NCI-H1092 (cell line): ENCODE measurements at places on chromosomes 12 and 14.

DNA sequence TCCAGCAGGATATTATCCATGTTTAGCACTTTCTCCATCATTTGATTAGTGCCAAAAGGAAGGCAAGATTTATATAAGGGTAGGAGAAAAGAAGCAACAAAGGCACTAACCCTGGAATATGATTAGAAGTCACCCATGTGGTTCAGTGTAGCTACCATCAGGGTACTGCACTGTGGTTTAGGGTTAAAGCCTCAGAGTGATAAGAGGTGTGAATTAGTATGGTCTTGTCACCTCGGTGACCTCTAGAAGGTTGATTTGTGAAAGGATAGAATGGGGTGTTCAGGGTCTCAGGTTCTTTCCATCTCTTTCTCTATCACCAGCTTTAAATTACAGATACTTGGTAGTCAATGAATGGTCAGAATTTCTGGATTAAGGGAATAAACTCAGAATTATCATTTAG is 103.0 kb upstream of the TMTC2 start:
- no peak for DNase-seq

- no peak for DNase-seq
Measured at GRCh38 chr14:93150227-93151208, 34.2 kb downstream of the MOAP1 start.

- no peak for DNase-seq
Measured at GRCh38 chr14:56608689-56609088, 29.1 kb downstream of the TMEM260 start.

- peak; percentile 50 for DNase-seq
Measured at GRCh38 chr14:21069388-21070082, 569 bp upstream of the ARHGEF40 start.

- DNase-seq, result no peak
Measured at GRCh38 chr12:106566771-106567170, 16.0 kb upstream of the RFX4 start.

DNA sequence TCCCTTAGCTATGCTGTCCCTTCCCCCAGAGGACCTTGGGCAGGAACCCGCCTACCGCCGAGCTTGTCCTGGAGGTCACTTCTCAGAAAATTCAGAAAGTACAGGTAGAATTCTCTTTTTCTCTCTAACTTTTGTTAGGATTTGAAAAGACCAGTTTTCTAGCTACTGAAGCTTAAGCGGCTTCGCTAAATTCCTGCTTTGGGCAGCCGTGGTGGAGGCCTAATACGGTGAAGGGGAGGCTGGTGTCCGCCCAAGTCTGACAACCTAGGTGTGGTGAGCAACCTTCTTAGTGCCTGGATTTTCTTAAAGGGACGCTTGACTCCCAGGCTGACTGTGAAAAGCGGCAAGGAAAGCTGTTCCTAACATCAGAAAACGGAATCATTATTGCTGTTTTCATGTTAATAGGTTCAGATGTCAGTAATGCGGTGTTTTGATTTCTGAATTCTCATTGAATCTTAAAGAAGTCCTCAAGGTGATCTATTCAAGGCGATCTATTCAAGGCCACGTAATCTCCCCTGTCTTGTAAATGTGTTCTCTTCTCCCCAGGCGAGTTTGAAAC is 835 bp downstream of the FGD4 start:
- DNase-seq, result no peak

DNA sequence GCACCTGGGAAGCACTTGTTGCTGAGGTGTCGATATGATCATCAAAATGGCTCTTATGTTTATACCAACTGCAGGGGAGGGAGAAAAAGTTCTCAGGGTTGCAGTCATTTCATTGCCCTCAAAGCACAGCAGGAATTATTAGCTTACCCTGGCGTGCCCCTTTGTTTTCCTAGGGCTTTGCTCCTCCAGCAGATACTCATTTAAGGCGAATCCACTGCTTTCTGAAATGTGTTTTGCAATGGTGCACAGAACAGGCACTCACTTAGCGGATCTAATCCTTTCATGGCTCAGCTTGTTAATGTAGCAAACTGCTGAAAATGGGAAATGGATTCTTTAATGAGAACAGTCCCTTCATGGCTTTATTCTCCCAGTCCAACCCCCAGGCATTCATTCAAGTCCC is 76.7 kb downstream of the NKX2-1 start:
- DNase-seq, result no peak

DNA sequence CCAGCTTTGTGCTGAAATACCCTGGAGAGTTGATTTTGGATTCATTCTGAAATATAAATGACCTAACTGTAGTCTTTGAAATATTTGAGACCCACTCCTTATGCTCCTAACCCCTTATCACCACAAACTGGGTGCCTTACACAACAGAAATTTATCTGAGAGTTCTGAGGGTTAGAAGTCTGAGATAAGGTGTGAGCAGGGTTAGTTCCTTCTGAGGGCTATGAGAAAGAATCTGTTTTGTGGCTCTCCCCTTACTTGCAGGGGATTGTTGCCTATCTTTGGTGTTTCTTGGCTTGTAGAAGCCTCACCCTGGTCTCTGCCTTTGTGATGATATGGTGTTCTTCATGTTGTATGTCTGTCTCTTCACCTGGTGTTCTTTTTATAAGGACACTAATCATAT is 91.7 kb downstream of the DERA start:
- DNase-seq, result no peak

DNA sequence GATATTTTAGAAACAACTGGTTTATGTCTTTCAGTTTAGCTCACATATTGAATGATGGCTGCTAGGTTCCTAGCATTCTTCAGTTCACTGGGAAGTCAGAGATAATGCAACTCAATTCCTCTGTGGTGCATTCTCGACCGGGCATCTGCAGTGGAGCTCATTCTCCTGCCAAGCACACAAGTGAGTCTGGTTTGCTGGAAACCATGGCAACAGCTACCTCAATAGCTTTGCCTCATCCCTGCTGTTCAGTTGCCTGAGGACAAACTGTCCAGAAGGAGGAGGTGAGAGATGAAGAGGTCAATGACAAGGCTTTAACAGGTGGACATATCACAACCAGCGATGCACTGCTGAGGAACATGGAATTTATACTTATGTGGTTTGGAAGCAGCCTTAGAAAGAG is 816.9 kb downstream of the AACS start:
- no peak for DNase-seq

DNA sequence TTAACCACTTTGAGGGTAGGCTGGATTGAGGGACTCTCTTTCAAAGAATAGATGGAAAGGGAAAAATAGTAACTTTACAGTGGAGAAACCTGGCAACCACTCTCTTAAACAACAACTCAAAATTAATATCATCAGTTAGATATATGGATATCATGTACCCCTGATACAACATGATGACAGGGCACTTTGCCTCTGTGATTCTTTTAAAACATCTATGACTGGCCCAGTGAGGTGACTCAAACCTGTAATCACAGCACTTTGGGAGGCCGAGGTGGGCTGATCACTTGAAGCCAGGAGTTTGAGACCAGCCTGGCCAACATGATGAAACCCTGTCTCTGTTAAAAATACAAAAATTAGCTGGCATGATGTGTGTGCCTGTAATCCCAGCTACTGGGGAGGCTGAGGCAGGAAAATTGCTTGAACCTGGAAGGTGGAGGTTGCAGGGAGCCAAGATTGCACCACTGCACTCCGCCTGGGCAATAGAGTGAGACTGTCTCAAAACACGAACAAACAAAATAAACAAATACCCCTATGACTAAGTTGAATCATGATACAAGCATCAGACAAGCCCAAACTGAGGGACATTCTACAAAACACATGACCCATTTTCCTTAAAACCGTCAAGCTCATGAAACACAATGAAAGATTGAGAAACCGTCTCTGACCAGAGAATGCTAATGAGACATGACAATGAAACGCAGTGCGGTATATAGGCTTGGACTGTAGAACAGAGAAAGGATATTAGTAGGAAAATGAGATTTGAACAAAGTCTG is 26.4 kb upstream of the SLC7A8 start:
- no peak for DNase-seq

DNA sequence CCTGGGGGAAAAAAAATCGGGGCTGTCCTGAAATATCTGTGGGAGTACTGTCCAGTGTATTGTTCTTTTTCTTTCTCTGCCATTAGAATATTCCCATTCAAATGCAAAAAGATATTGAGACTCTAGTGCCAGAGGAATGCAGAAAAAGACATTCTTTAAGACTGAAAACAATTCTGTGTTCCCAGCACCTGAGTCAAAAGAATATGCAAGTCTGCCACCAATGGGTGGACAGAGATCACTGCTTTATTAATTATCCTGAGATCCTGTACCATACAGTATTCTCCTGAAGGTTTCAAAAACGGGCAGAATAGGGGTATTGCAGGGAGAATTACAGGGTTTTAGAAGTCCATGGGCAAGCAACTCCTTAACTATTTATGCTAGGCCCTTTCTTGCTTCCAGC is 361.8 kb downstream of the C12orf50 start:
- no peak for DNase-seq

DNA sequence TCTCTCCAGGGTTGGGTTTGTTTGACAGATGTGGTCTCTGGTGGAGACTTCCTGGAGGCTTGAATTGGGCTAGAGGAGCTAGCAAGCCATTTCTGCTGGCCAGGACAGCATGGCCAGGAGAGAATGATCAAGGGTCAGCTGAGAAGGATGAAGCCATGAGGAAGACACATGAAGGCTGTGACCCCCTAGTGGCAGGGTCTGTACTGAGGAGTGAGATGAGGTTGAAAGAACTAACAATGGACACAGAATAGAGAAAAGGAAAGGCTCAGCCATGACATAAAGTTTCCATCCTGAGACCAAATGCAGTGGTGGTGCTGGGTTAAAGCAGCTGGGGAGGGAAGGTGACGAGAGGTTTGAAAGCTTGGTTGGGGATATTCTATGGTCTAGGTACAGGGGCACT is 89.9 kb downstream of the NT5DC3 start:
- no peak for DNase-seq

DNA sequence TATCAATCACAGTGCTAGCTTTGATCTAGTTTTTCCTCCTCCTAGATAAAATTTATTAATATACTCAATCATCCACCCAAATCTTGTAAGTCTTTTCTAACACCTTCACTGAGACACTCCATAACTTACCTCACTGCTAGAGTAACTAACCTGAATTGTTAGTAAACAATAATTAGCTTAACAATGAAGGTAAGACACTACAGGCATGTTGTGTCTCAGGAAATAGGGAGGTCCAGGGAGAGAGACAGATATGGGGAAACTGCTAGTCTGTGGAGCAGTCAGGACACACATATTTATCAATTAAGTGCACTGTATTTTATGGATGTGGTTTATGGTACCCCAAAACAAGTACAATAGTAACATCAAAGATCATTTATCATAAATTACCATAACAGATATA is 94.2 kb upstream of the SSTR1 start:
- no peak for DNase-seq

- peak; percentile 96 for DNase-seq
Measured at GRCh38 chr14:27995691-27996090, 770.9 kb upstream of the FOXG1 start.

DNA sequence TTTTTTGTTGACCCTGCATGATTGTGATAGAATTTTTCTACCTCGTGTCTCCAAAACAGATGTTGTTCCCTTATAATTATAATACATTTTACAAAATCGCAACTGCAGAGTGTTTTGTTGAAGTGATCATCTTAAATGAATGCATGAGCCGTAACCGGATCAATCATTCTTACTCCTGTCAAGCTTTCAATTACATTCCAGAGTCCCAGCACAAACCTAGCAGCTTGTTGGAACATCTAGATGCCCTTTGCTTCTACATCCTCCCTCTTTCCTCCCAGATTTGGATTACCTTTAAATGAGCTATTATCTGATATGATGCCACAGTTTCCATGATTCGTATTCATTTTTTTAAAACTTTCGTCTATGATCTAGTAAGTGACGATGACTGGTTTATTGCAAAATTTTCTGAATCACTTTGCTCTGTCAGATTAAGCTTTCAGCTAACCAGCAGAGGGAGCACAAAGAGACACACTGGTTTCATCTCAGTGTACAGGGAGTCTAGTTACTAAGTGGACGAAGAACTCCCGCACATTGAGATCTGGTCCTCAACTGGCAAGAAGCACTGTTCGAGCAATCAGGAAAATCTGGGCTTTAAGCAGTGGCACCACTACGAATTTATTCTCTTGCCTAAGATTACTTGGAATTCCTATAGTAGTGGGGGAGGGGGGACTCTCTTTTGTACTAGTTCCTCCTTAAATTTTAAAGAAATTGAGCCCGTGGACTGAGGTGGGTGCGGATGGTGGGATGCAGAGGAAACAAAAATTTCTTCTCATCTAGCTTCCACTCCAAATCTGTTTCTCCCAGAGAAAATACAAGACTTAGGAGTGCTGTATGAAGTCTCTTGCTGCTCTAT is 40.9 kb downstream of the TSHR start:
- peak; percentile 68 for DNase-seq

DNA sequence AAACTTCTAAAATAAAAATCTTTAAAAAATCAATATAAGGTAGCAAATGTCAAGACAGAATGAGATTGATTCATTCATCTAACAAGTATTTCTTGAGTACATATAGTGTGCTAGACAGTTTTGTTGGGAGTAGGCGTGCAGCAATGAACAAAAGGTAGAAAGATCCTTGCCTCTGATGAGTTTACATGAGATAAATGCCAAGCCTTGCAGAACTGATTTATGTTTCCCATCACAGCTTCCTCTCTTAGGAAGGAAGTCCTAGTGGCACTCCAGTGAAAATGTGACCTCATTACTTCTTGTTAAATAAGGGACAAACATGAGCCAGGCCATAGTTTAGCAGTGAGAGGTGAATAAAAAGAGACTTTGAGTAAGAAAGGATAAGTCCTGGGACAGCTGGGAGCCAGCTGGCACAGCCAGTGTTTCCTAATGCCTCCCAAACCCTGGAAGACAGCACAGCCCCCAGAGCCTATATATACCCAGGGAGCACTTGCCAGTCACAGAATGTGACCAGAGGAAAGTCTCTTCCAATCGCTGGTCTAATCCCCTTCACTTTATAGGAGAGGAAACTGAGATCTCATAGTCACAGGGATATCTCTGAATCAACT is 4.7 kb upstream of the COCH start:
- DNase-seq, result no peak

DNA sequence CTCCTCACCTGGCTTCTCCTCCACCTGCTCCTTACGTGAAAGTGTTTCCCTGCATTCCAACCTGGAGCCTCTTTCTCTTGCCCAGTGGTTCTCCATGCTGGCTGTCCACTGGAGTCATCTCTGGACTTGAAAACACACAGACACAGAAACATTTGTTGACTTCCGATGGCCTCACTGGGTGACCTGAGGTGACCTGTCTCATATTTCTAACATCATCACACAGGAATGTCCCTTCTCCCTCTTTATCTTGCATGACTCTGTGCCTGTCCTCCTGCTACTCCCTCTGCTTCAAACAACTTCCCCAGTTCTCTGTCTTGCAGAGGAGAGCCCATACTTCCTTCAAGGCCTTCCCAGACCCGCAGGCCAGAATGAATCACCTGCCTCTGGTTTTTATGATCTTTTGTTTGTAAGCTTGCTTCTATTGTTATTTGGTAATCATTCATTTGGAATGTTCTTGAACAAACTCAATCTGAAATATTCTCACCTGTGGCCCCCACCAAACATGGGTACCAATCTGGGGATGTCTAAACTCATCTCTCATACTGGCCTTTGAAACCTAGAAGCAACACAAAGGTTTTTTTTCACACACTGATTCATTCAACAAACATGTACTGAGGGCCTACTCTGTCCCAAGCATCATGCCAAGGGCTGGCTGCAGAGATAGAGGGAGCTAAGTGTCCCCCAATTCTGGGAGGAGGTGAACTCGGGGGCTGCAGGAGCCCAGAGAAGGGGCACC is 9.7 kb upstream of the RIN3 start:
- DNase-seq, result no peak
